ENCODE measurements at places on chromosomes 1 and 21. TPM values are rescaled to one million over a fixed set of nuclear protein-coding genes. Genes with fewer than 3 reads are reported as not detected.
A peak's percentile ranks its signal among the peaks of the same experiment; 100 is the strongest.

The IFI44 gene
- 43.5 TPM for total RNA-seq

The ARHGAP29 gene
- 39.4 TPM for total RNA-seq

GRCh38 chr1:74010206-74010605 is 187.8 kb downstream of the LRRIQ3 start:
- no peaks in the 10 kb centered on the region for H3K4me1 ChIP-seq
- H3K27ac ChIP-seq, result no peak overlapping the region
- DNase-seq, result no peak
- H3K27me3 ChIP-seq, result no peaks in the 10 kb centered on the region
- no peak overlapping the region for H3K4me3 ChIP-seq
- no peaks in the 10 kb centered on the region for H3K36me3 ChIP-seq

GRCh38 chr1:96465441-96465840 is 256.1 kb upstream of the PTBP2 start:
- no peaks in the 10 kb centered on the region for H3K27me3 ChIP-seq
- H3K27ac ChIP-seq, result no peak overlapping the region
- H3K4me1 ChIP-seq, result peaks cover 5% of the 10 kb centered on the region
- DNase-seq, result no peak
- H3K36me3 ChIP-seq, result no peaks in the 10 kb centered on the region

GRCh38 chr1:59007820-59008598 is 224.2 kb upstream of the JUN start:
- no peaks in the 10 kb centered on the region for H3K27me3 ChIP-seq
- peaks cover 28% of the 10 kb centered on the region for H3K4me1 ChIP-seq
- DNase-seq, result no peak

The NTNG1 gene
- 1.4 TPM for total RNA-seq

The C1orf50 gene
- total RNA-seq, result 4.3 TPM

The FLG2 gene
- total RNA-seq, result 2.6 TPM

GRCh38 chr1:66266756-66267155 is 267.2 kb upstream of the SGIP1 start:
- H3K4me3 ChIP-seq, result no peak overlapping the region
- H3K27ac ChIP-seq, result no peak overlapping the region
- no peaks in the 10 kb centered on the region for H3K36me3 ChIP-seq
- DNase-seq, result no peak

The CD48 gene
- total RNA-seq, result 9.9 TPM

GRCh38 chr1:33055210-33056008 is 18.7 kb upstream of the AK2 start:
- peak; percentile 24 for DNase-seq
- no peaks in the 10 kb centered on the region for H3K36me3 ChIP-seq
- no peaks in the 10 kb centered on the region for H3K27me3 ChIP-seq

The MAN1C1 gene
- 26.0 TPM for total RNA-seq

The CRB1 gene
- total RNA-seq, result not detected

DNA sequence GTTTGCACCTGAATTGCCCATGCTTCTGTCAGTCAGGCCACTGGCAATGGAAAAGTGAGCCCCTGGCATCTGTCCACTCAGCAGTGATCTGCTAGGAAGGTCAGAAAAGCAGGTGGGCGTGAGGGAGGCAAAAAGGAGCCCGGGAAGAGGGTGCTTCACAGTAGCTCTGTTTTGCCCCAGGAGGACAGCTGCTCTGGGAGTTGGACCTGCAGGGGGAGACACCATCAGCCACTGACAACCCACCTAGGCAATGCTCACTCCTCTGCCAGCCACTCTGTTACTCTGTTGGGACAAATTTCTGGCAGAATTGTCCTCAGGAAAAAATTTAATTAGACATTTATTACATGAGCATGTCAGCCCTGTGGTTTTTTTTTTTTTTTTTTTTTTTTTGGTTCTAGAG is 146.4 kb downstream of the LRIG2 start:
- no peaks in the 10 kb centered on the region for H3K36me3 ChIP-seq
- no peak for DNase-seq
- no peak overlapping the region for H3K27ac ChIP-seq
- no peaks in the 10 kb centered on the region for H3K27me3 ChIP-seq
- H3K4me3 ChIP-seq, result no peak overlapping the region

The TDRD5 gene
- 0.14 TPM for total RNA-seq

DNA sequence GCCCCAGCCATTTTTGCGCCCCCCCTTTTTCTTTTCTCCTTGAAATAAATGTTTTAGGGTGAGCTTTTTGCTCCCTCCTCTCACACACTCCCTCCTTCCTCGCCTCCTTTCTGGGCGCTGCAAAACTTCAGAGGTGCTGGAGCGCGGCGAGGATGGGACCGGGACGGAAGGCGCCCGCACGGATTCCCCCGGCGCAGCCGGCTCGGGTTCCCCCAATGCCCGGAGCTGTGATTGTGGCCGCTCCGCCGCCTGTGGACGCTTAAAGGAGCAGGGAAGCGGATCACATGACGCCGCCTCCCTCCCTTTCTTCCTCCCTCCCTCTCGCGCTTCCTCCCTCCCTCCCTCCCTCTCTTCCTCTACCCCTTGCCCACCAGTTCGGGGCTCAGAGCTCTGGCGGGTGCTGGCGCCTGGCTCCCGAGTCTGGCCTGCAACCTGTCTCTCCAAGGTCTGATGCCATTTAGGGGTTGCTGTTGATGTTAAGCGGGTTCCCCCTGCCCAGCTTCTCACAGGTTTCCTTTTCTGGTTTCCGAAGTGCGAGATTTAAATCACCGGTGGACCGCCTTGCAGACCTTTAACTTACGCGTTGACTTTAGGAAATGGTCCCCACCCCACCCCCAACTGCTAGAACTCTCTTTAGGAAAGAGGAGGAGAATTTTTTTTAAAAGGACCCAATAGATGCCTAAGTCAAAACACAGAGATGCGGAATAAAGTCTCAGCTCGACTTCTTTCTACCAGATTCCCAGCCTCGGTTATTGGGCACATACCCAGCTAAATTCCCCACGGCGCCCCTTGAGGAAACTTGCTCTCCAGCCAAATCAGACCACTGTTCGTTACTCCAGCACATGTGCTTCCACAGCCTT is at the start of gene WLS:
Gene WLS, minus strand, starts transcription at position 235 of the 860 bp plus-strand sequence. Its CDS starts 224 bp downstream, at position 11.
- no peaks in the 10 kb centered on the region for H3K36me3 ChIP-seq
- peak within 1 kb of the TSS; percentile 80 for H3K4me3 ChIP-seq
- H3K27ac ChIP-seq, result peak within 1 kb of the TSS; percentile 82
- peak; percentile 40 for DNase-seq
- H3K4me1 ChIP-seq, result peaks cover 11% of the 10 kb centered on the region
- H3K27me3 ChIP-seq, result no peaks in the 10 kb centered on the region

The ATP1A4 gene
- total RNA-seq, result 0.68 TPM
